ENCODE measurements at places on chromosomes 6 and 20.

DNA sequence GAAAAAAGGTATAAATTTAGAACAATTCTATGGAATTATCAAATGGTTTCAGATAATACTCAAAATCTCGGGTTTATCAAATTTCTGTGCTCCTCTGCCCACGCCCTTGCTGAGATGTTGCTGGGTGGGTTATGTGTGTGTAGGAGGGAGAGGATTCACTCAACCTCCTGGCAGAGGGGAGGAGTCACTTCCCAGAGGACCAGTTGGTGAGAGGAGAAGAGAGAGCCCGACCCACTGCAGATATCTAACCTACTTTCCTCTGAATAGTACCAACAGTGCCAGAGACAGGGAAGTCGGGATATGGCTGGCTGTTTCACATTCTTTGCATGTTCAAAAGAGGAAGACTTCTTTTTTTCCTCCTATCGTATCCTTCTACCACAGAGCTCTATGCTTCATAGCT is 187.1 kb upstream of the MAN1A1 start:
- no peak for DNase-seq

GRCh38 chr6:84691978-84692623 is 72.3 kb downstream of the TBX18 start:
- no peak for DNase-seq

DNA sequence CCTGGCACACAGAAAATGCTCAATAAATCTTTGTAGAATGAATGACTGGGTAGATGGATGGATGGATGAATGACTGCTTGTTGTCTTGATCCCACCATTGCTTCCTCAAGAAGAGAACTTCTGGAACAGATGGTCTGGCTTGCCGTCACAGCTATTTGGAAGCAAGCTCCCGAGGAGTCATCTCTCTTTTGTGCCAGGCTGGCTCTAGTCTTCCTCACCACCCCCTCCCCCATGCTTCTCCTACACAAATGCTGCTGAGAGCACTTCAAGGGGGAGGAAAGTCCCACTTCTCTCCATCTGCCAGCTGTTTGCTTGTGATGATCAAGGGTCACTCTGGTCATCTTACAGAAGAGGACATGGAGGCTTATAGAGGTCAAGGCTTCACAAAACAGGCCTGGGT is 11.6 kb upstream of the KCNG1 start:
- no peak for DNase-seq

DNA sequence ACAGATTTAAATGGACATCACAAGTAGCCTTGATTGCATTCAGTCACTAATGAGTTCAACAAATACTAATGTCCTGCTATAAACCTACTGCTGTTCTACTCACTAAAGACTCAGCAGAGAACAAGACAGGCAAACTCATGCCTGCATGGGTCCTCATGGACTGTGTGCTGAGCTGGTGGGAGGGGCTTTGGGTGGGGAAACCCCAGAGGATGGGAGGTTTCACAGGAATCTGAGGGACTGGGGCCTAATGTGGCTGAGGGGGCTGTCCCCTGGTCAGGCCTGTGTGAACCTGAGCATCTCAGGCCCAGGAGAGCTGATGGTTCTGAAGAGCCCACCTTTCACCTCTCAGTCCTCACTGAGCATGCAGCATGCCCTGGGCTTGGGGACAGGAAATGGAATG is 1.4 kb downstream of the CST8 start:
- no peak for DNase-seq

DNA sequence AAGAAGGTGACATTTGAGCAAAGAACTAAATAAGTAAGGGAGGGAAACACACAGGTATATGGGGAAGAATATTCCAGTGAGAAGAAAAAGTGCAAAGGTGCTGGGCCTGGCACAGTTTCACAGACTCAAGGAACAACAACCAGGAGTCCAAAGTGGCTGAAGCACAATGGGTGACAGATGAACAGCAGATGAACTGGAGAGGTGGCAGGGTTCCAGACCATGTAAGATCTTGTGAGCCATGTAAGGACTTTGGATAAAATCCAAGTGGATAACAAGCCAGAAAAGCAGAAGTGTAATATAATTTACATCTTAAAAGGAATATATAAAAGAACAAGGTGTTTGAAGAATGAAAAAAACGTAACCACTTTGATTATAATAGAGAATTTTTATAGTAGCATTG is 87.9 kb downstream of the MMS22L start:
- no peak for DNase-seq

- no peak for DNase-seq
Observed at GRCh38 chr20:59143326-59143725, 20.3 kb upstream of the ZNF831 start.

- peak; percentile 58 for DNase-seq
Observed at GRCh38 chr6:35663447-35664235, 25.1 kb downstream of the FKBP5 start.

- DNase-seq: no peak
Observed at GRCh38 chr6:79778816-79779215, 147.7 kb downstream of the SH3BGRL2 start.

GRCh38 chr20:34942301-34942700 is 13.3 kb downstream of the GSS start:
- DNase-seq: no peak

DNA sequence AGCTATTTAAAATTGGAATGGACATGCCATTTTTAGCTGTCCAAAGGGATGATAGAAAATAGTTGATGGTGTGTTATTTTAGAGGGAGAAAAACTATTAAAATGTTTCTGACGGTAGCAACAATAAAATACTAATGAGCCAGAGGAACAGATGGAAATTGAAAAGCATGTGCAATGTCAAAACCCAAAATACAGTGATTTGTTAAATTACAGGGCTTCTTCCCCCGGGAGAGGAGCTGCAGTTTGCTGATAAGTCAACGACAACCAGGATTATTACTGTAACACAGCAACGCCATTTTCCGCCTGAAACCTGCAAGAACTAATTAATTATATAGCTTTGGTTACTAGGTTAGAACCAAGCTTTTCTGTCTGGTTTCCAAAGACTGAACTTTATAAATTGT is 179.6 kb upstream of the SPTLC3 start:
- no peak for DNase-seq
